ENCODE measurements at places on chromosomes 2 and 18.
A peak's percentile ranks its signal among the peaks of the same experiment; 100 is the strongest.

DNA sequence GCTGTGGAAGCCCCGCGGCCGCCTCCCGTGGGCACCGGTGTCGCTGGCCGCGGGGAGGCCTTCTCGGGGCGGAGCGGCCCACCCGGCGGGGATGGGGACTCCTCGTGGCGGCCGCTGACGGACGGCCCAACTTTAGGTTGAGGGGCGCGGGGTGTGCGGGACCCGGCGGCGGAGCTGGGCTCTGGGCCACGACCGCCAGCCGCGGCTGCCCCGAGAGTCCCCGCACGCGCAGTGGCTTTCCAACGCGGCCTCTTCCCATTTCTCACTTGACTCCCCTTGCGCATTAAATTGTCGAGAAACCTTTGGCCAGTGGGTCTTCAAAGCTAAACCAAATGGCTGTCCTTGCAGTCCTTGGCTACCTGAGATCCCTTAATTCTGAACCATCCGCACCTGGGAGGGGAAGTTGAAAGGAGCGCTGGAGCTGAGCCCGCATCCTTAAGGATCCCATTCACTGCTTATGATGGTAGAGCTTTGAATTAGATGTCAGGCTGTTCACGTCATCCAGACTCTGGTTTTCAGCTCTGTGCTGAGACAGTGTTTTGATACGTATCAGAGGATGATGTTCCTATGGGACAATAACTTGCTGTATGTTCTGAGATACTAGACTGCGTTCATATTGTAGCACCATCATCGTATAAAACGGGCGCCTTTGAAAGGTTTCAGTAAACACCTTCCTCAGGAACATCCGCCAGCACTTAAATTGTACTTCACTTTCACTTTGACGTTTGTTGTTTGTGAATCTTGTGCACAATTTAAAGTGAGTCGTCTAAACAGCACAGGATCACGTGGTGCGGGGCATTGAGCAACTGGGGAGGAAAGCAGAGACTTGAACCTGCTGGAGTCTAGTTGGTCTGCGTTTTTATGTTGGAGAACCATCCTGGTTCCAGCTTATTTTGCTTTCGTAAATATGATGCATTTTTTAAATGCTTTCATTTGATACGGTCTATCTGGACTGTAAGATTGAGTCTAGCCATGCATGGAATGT lies 874 bp downstream of the CLIP4 start:
- DNase-seq, result peak; percentile 14

GRCh38 chr18:23113576-23113975 lies 21.7 kb upstream of the CABLES1 start:
- no peak for DNase-seq

DNA sequence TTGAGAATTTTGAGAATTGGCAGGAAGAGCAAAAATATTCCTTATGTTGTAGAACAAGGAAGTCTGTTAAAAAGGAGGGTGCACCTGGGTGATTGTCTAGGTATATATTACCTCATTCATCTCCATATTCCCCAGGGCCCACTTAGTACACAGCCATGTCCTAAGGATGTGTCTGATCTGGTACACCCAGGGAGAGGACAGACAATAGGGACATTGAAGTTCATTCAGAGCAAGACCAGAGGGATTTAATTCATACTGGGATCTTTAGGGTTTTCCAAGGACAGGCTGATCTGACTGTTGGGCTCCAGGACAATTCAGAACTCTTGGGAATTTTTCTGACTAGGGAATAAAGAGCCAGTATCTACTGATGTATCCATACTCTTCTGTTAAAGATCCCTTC lies 112.1 kb downstream of the PHLPP1 start:
- DNase-seq, result no peak

- no peak for DNase-seq
Measured at GRCh38 chr2:85433511-85434089, 15.1 kb downstream of the SH2D6 start.

- DNase-seq, result no peak
Measured at GRCh38 chr2:67083951-67084350, 313.2 kb upstream of the ETAA1 start.

- DNase-seq, result no peak
Measured at GRCh38 chr18:31773774-31774476, 13.2 kb upstream of the SLC25A52 start.

DNA sequence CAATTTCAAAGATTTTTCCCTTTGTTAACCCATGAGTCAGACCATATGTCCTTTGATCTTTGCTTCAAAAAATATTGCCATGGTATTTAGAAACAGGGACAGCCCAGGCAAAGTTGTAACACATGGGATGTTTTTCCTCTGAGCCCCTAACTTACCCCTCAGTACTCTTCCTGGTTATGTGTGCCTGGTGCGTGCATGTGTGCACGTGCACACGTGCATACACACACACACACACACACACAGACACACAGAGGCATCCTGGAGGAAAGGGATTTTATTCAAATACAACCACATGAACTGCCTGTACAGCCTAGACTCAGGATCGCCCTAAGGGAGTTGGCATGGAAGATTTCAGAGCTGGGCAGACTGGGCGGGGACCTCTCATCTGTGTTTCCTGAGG lies 5.1 kb downstream of the AFF3 start:
- DNase-seq, result no peak
